ENCODE measurements at places on chromosomes 11 and 22.

DNA sequence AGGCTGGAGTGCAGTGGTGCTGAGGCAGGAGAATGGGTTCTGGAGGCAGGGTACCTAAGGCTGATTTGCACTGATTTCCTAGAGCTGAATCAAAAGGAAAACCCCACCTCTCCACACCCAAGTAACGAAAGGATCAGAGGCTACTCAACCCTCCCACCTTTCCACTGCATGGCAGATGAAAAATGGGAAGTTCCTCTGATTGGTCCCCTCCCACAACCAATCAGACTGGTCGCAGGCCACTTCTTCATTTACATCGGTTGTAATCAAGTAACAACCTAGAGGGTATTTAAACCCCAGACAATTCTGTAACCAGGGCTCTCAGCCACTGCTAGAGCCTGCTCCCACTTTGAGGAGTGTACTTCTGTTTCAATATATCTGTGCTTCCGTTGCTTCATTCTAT is 18.6 kb upstream of the PARVB start:
- no peak for DNase-seq

DNA sequence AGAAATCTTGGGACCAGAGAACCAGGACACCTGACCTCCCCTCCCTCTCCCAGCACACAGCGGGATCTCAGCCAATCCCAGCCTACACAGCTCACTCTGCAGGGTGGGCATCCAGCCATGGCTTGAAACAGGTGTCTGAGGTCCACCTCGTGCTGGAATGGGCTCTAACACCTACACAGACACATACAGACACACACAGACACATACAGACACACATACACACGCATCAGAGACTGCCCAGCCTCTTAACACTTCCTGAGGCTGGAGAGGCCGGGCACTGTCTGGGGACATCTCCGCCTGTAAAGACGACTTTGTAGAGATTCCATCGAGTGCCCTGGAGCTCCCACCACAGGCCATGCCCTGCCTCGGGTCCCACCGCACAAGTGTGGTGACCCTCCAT is 36.7 kb downstream of the CAPN1 start:
- DNase-seq = no peak

- DNase-seq = no peak
Observed at GRCh38 chr11:297586-298405, 1.5 kb downstream of the IFITM5 start.

DNA sequence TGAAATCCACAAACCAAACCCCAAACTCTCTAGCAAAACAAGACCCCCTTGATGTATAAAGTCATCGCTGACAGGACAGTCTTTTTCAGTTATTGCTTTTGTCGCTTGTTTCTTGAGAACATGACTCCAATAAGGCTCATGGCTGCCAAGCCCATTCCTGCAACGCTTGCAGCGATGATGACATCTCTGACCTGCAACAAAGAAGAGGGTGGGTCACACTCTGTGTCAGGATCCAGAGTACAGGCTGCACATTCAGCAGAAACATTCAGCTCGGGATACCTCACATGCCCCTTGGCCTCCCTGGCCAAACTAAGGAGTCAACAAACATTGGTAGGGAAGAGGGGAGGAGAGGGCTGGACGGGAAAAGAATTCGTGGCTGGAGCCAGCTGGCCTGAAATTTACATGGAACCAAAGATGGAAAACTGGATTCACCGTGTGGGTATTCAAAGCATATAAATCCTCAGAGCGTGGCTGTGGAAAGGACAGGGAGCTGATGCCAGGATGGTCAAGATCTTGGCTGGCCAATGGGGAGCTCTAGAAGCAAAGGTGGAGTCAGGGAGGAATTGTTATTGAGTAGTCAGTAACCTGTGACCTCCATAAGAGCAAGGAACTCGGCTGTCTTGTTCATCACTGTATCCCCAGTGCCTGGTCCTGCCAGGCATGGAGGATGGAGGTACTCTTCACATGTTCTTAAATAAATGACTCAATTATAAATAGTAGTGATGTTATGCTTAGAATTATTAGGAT is 11.8 kb upstream of the PLAAT2 start:
- DNase-seq = no peak

DNA sequence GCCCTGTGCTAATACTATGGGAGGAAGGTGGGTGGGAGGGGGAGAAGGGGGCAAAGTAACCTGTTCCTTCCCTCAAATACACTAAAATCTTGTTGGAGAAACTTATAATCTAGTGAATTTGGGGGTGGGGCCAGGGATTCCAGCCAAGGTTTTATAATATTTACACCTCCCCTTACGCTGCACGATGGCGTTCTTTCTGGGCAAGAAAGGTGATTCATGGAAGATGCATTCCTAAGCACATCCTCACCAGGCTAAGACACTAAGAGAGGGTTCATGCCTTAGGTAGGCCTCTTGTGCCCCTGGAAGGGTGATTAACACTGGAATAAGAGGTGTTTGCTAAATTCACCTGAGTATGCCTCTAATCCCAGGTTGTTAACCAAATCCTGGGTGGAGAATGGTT is 82.6 kb downstream of the BARX2 start:
- no peak for DNase-seq

GRCh38 chr11:746289-747157 is 741 bp upstream of the TALDO1 start:
- DNase-seq = no peak

DNA sequence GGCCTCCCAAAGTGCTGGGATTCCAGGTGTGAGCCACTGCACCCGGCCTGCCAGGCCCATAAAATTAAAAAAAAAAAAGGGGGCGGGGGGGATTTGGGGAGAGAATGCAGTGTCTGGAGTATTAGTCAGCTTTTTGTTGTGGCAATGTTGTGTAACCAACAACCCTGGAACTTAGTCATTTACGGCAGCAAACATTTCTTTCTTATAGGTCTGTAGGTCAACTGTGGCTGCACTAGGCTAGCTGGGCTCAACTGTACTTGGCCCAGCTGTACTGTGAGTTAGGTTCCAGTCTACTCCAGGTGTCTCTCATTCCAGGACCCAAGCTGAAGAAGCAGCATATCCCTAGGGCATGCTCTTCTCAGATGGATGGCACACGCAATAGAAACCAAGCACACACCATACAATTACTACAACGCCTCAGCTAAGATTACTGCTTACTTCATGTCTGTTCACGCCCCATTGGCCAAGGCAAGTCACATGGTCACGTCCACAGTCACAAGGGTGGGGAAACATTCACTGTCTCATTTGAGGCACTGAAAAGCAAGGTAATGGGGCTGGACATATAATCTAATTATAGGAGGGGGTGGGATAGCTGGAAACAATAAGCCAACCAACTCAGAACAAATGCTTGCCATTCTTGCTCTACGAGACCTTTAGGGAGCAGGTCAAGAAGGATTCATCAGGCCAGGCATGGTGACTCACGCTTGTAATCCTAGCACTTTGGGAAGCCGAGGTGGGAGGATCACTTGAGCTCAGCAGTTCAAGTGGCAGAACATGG is 10.4 kb upstream of the SPINDOC start:
- DNase-seq = no peak

DNA sequence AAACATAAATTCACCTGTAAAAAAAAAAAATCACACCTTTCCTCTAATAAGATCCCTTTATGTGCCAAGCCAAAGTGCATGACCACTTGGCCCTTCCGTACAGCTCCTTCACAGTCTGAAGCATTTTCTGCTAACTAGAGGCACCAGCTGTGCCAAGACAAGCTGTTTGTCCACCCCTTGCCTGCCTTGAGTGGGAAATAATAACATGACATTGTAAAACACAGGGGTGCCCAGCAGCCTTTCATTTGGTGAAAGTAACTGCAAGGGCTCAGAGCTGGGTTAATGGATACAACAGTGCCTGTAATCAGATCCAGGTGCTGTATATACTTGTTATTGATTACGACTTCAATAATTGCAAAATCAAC is 59.2 kb downstream of the DDIAS start:
- no peak for DNase-seq

- DNase-seq = no peak
Observed at GRCh38 chr11:99098751-99099150, 78.0 kb downstream of the CNTN5 start.

DNA sequence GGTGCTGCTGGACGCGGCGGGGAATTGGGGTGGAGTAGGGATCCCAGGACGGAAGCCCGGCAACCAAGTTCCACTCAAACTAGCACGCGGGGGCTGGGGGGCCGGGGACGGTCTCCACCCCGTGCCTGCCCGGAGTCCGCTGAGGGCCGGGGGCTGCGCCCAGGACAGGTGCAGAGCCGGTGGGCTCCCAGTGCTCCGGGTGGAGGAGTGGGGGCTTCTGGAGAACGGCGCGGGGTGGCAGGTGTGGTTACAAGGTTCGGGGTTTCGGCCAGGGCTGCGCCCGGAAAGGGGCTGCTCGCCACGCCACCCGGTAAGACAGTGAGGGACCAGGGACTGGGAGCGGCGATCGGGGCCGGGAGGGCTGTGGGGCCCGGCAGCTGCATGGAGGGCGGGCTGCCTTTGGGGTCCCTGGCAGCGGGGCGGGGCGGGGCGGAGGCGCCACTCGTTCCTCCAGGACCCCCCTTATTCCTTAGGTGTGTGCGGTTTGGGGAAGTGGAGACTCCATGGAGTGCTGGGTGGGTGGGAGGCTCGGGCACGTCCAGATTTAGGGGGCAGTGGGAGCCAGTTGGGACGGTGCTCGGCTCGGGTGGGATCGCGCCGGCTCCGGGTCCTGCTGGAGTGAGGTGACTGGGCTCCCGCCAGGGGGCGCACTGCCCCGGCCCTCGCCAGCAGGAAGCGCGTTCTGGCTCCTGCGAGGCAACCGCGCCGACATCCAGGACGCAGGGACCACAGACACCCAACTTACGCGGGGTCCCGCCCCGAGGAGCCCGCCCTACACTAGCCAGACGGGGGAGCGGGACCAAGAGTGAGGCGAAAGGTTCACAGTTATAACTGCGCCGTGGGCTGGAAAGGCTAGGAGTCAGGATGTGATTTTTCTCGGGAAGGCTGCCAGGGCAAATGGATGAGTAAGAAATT is 868 bp downstream of the TSPAN18 start:
- peak; percentile 48 for DNase-seq

- no peak for DNase-seq
Observed at GRCh38 chr22:22800716-22801115, 86.9 kb upstream of the IGLL5 start.

- no peak for DNase-seq
Observed at GRCh38 chr11:133235381-133235780, 296.9 kb downstream of the OPCML start.

- DNase-seq = peak; percentile 58
Observed at GRCh38 chr11:134253188-134253993, at the start of the genes ACAD8 and THYN1. Gene ACAD8, plus strand, starts transcription at chr11:134253568. Its CDS starts 33 bp downstream, at chr11:134253601. Gene THYN1, minus strand, starts transcription at chr11:134253352. Its CDS starts 470 bp downstream, at chr11:134252882.

DNA sequence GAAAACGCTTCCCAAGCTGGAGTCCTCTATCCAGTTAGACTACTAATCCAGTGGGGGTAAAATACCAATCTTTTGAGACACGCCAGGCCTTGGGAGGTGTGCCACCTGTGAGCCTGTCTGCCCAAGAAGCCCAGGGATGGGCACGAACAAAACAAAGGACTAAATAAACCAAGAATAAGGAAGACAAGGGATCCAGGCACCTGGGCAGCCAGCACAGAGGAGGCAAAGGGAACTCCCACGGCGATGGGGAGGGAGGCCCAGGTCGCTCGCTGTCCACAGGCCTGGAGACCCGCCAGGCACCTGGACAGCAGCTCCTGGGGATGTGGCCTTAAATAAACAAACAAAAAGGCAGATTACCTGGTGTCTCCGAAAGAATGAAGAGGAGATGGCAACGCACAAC is 31.4 kb downstream of the LRFN4 start:
- no peak for DNase-seq

GRCh38 chr11:27423125-27423524 is 49.5 kb downstream of the LGR4 start:
- DNase-seq = no peak

DNA sequence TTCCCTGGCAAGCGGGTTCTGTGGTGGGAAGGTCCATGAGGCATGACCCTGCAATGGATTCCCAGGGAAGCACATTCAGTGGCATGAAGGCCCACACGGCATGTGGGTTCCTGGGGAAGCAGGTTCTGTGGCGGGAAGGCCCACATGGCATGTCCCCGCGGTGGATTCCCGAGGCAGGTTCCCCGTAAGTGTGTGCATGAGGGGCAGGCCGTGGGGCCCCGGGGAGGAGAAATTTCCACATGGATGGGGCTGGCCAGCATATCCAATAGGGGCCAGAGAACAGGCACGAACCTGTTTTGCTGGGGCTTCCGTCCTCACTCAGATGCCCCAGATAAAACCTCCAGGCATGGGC is 83.7 kb downstream of the PHF21B start:
- no peak for DNase-seq

GRCh38 chr11:130145975-130146776 is 13.4 kb upstream of the ST14 start:
- no peak for DNase-seq

DNA sequence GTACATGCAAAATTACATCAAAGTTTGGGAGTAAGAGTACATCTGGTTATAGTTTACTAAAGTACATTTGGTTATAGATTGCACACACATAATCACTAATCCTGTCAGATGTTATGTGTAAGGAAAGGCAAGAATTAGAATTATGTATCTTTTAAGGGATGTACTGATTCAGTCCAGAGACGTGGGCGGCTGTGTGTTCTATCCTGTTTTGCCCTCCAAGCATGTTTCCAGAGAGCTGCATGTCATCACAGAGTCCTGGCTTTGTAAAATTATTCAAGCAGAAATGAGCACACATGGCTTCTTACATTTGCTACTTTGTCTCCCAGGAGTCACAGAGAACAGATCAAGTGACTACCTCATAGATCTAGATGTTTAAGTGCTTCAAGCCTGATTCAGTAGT is 33.2 kb upstream of the CEP126 start:
- no peak for DNase-seq

- DNase-seq = no peak
Observed at GRCh38 chr11:20075627-20076026, 84.6 kb downstream of the DBX1 start.

GRCh38 chr11:128156486-128156885 is 430.9 kb downstream of the ETS1 start:
- no peak for DNase-seq

- DNase-seq = no peak
Observed at GRCh38 chr11:7692426-7692825, 13.9 kb downstream of the OVCH2 start.

GRCh38 chr11:70734379-70734778 is 336.1 kb downstream of the CTTN start:
- DNase-seq = no peak

GRCh38 chr11:73249853-73250783 is 22.0 kb upstream of the P2RY6 start:
- no peak for DNase-seq

- DNase-seq = no peak
Observed at GRCh38 chr11:78158987-78159652, 19.7 kb upstream of the ALG8 start.

DNA sequence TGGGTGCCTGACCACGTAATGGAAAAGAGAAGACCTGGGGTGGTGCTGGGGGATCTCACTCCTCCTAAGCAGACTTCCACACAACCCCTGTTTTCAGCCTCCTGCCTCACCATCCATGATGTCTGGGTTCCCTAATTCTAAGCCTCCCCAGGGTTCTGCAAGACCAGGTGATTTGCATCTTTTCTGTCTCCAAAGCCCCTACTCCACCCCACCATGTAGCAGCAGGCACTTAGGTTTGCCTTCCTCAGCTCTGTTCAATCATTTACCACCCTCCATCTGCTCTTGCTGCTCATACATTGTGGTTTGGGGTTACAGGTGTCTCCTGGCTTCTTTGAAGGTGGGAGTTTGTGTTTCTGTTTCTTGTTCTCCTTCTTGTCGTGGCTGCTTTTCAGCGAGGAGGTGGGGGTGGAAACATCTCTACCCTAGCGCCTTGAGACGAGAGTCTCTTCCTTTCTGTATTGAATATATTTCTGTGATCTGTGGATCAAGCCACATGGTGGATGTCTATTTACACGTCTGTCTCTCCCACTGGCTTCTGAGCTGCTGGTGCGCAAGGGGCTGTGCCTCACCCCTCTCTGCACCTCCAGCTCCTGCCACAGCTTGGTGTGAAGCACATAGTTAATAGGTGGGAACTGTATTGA is 6.6 kb upstream of the SSTR3 start:
- DNase-seq = no peak

All from NCI-H1694 (cell line).